ENCODE measurements at places on chromosomes 2 and 18. TPM values are rescaled to one million over a fixed set of nuclear protein-coding genes. Genes with fewer than 3 reads are reported as not detected.

MATN3 gene
- total RNA-seq = 1.6 TPM

NGEF gene
- 2.3 TPM for total RNA-seq

LIMS3 gene
- total RNA-seq = 21.7 TPM

RBFA gene
- total RNA-seq = 22.8 TPM

KIF1A gene
- total RNA-seq = 0.78 TPM

SPP2 gene
- total RNA-seq = not detected

DNA sequence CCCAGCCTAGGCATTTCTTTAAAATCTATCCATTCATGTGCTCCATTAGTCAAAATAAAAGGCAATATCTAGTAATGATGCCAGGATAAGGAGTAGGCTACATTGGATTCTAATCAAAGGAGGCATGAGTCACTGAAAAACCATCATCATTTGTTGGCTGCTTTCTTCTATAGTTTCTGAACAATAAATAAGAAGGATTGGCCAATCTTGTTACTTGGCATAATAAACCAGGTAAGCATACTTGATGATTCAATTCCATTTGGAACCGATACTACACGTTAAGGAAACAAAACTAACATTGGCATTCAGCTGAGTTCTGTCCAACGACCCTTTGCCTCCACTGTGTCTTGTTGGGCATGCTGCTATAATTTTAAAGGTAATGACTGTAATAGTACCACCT is 27.2 kb downstream of the ATP8B1 start:
- no peaks in the 10 kb centered on the region for H3K27me3 ChIP-seq
- peak overlapping the region; percentile 63 for H3K27ac ChIP-seq
- H3K4me3 ChIP-seq = no peak overlapping the region
- no peaks in the 10 kb centered on the region for H3K36me3 ChIP-seq
- H3K4me1 ChIP-seq = peaks cover 15% of the 10 kb centered on the region

GRCh38 chr2:55917117-55917516 is 6.5 kb downstream of the EFEMP1 start:
- no peaks in the 10 kb centered on the region for H3K27me3 ChIP-seq
- H3K36me3 ChIP-seq = peaks cover 2% of the 10 kb centered on the region
- H3K4me3 ChIP-seq = peak overlapping the region; percentile 32
- H3K27ac ChIP-seq = no peak overlapping the region
- peaks cover 4% of the 10 kb centered on the region for H3K4me1 ChIP-seq

GRCh38 chr2:190277234-190278112 is 42.2 kb downstream of the HIBCH start:
- DNase-seq = no peak
- no peaks in the 10 kb centered on the region for H3K27me3 ChIP-seq
- no peak overlapping the region for H3K4me3 ChIP-seq

DNA sequence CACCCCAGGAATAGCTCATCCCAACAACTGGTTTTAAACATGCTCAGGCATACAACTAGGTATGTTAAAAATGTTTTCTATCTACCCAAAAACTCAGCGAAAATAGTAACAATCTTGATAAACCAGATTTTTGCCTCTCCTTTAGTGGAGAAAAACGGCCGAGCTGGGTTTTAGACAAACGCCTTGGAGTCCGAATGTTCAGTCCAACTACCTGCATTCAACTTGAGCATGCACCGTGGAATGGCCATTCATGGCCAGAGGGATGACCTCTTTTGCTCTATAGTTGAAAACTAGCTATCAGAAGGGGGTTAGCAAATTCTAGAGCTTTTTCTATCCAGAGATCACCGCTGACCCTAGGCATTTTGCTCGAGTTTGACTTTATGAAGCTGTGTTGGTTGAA is 30.8 kb downstream of the PDIA6 start:
- H3K27ac ChIP-seq = no peak overlapping the region
- no peaks in the 10 kb centered on the region for H3K27me3 ChIP-seq
- no peaks in the 10 kb centered on the region for H3K4me1 ChIP-seq
- DNase-seq = no peak

DNA sequence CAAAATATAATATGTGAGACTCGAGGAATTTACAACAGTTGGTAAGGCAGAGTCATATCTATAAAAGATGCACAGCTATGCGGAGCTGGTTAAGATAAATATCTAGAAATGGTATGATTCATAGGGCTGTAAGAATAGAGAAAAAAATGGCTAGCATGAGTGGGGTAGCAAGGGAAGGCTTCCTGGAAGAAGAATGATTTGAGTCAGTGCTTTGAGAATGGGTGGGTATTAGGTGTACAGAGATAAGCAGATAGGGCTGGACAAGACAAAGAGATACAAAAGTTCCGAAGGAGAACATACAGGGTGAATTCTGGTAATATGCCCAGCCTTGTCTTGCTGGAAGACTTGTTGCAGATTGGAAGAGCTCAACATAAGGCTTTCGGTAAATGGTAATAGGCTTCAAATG is 291.5 kb upstream of the CCDC68 start:
- H3K4me3 ChIP-seq = no peak overlapping the region
- DNase-seq = no peak
- no peak overlapping the region for H3K27ac ChIP-seq

GRCh38 chr2:241003830-241004564 is 5.6 kb downstream of the SNED1 start:
- H3K27me3 ChIP-seq = no peaks in the 10 kb centered on the region
- H3K36me3 ChIP-seq = no peaks in the 10 kb centered on the region
- no peak for DNase-seq

DNA sequence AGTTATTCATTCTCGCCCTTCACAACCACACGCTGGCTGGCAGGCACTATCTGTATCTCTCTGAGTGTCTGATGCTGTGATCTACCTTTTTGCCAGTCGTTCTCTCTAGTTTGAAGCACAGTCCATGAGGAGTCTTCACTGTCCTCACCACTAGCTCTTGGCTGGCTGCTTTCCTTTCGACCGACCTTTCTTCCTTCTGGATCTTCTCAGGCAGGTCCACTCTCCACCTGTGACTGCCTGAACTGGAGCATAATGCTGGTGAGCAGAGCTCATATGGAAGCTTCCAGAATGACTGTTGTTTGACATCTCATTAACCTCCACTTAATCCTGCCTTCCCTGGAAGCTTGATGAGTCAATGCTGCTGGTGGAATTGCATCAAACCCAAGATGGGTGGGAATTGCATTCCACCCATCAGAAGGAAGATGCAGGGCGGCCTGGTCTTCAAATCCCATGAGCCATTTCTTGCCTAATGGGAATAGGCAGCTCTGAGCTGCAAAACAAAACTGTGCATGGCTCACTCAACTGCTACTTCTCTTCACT is 283.5 kb upstream of the HDAC4 start:
- H3K27ac ChIP-seq = no peak overlapping the region
- no peaks in the 10 kb centered on the region for H3K36me3 ChIP-seq
- H3K4me1 ChIP-seq = no peaks in the 10 kb centered on the region
- DNase-seq = no peak
- no peaks in the 10 kb centered on the region for H3K27me3 ChIP-seq
- H3K4me3 ChIP-seq = no peak overlapping the region

GRCh38 chr2:132415915-132416722 is 486 bp upstream of the GPR39 start:
- H3K27me3 ChIP-seq = no peaks in the 10 kb centered on the region
- H3K4me3 ChIP-seq = peak overlapping the region; percentile 16
- no peaks in the 10 kb centered on the region for H3K4me1 ChIP-seq

DNA sequence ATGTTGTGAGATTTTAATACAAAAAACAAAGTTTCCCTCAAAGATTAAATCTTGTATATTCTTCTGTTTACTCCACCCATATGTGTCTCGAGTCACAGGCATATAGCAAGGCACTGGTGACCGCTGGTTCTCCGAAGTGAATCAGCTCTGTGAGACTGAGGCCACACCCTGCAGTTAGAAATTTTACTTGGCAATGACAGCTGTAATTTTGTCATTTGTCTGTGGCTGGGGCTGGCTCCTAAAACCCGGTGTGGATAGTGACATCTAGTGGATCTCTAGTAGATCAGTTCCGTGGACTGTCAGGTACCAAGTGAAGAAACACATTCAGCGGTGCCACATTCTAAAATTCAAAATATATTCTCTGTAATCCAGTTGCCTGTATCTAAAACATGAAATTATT is 278.0 kb downstream of the NEDD4L start:
- no peak overlapping the region for H3K4me3 ChIP-seq
- H3K27me3 ChIP-seq = no peaks in the 10 kb centered on the region
- H3K27ac ChIP-seq = no peak overlapping the region
- no peak for DNase-seq

- no peaks in the 10 kb centered on the region for H3K4me1 ChIP-seq
- DNase-seq = no peak
- no peaks in the 10 kb centered on the region for H3K36me3 ChIP-seq
Observed at GRCh38 chr2:73938718-73939352, 12.2 kb downstream of the DGUOK start.

GRCh38 chr2:143877056-143877455 is 642.9 kb downstream of the ZEB2 start:
- no peaks in the 10 kb centered on the region for H3K36me3 ChIP-seq
- no peak for DNase-seq
- no peak overlapping the region for H3K4me3 ChIP-seq

GRCh38 chr2:165576409-165577154 is 107.1 kb downstream of the CSRNP3 start:
- no peaks in the 10 kb centered on the region for H3K36me3 ChIP-seq
- no peak overlapping the region for H3K4me3 ChIP-seq
- H3K4me1 ChIP-seq = no peaks in the 10 kb centered on the region
- no peaks in the 10 kb centered on the region for H3K27me3 ChIP-seq

DNA sequence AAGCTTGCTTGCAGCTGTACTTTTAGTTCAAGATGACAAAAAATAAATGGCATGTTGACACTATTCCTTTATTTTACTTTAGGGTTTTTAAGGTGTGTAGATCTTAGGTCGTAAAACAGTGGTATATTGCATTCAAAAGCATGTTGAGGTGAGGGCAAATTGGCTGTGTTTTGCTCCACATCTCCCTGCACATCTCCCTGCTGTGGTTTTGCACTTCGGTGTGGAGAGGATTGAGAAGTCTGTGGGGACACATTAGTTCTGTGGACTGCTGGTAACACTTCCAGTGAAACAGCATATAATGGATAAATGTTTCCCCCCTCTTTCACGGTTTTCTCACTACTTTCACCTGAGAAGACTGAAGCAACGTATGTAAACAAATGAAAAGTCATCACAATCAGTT is 25.1 kb downstream of the C2orf74 start:
- no peaks in the 10 kb centered on the region for H3K27me3 ChIP-seq
- no peak overlapping the region for H3K4me3 ChIP-seq

DNA sequence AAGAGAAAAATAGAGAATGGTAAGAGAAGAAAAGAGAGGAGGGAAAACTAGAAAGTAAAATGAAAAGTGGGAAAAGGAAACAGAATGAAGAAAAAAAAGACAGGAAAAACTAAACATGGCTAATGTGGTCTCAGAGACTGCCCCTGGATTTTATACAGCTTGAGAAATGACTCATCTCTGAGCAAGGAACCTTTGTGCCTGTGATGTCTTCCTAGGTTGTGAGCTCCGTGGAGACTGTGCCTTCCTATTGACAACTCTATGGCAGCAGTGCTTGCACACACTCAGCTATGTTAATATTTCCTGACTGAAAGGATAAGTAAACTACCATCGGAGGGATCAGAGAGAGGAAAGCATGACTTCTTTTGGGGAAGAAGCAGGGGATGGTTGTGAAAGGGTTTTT is 203.8 kb downstream of the RDH14 start:
- H3K4me1 ChIP-seq = no peaks in the 10 kb centered on the region
- DNase-seq = no peak
- no peak overlapping the region for H3K4me3 ChIP-seq
- no peaks in the 10 kb centered on the region for H3K36me3 ChIP-seq

DNA sequence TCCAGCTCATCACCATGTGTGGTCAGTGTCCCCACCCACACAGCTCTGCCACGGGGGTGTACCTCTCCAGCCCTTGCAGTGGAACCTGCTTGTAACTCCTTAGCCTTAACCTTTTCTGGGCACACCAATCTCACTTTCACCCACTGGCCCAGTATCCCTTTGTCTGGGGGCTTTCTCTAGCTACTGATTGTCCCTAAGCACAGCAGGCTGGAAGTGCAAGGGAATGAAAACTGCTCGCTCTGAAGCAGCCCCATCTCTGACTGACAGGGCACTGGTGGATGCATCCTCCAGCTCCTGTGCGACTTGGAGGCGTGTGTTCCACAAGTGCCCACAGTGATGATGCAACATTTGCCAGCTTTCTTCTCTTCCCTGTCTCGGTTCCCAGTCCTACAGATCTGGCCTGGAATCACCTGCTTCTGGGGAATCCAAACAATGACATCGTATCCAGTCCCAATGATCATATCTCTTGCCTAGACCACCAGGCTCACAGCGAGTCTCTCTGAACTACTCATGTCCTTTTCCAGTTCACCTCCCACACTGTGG is 33.6 kb downstream of the SCTR start:
- H3K4me1 ChIP-seq = no peaks in the 10 kb centered on the region
- no peak for DNase-seq
- H3K27ac ChIP-seq = no peak overlapping the region
- no peak overlapping the region for H3K4me3 ChIP-seq
- H3K27me3 ChIP-seq = no peaks in the 10 kb centered on the region

DNA sequence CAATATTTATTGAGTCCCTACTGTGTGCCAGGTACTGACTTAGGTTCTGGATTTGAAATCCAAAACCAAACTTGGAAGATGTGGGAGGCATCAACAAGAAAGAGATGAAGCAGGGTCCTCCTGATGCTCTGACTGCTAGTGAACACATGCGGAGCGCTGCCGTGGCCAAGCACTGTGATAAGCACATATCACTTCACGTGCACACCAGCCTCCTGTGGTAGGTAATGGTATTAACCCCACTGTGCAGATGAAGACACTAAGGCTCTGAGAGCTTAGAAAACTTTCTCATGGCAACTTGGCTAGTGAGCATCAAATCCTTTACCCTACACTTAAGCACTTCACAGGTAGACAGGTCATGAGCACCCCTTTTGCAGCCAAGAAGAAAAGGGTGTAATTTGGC is 216.1 kb downstream of the HAUS1 start:
- no peaks in the 10 kb centered on the region for H3K27me3 ChIP-seq
- no peak overlapping the region for H3K27ac ChIP-seq
- no peak overlapping the region for H3K4me3 ChIP-seq
- DNase-seq = peak; percentile 33
- no peaks in the 10 kb centered on the region for H3K4me1 ChIP-seq

GRCh38 chr2:19971691-19972090 is 18.2 kb downstream of the WDR35 start:
- no peaks in the 10 kb centered on the region for H3K4me1 ChIP-seq
- no peak overlapping the region for H3K27ac ChIP-seq
- peaks cover 4% of the 10 kb centered on the region for H3K36me3 ChIP-seq
- no peaks in the 10 kb centered on the region for H3K27me3 ChIP-seq
- no peak overlapping the region for H3K4me3 ChIP-seq

GRCh38 chr18:67665266-67665665 is 148.7 kb upstream of the DSEL start:
- no peaks in the 10 kb centered on the region for H3K27me3 ChIP-seq
- H3K4me1 ChIP-seq = peaks cover 2% of the 10 kb centered on the region
- no peaks in the 10 kb centered on the region for H3K36me3 ChIP-seq
- H3K27ac ChIP-seq = no peak overlapping the region

GRCh38 chr2:56040189-56040588 is 116.6 kb upstream of the EFEMP1 start:
- no peak overlapping the region for H3K27ac ChIP-seq
- H3K4me1 ChIP-seq = no peaks in the 10 kb centered on the region
- H3K36me3 ChIP-seq = no peaks in the 10 kb centered on the region
- H3K27me3 ChIP-seq = no peaks in the 10 kb centered on the region
